NCI-H1930 (cell line): ENCODE measurements at places on chromosomes 3 and 15.

GRCh38 chr15:82788496-82788895 lies 17.4 kb downstream of the FSD2 start:
- DNase-seq = no peak

GRCh38 chr3:53845881-53846133 lies 412 bp downstream of the CHDH start:
- no peak for DNase-seq

DNA sequence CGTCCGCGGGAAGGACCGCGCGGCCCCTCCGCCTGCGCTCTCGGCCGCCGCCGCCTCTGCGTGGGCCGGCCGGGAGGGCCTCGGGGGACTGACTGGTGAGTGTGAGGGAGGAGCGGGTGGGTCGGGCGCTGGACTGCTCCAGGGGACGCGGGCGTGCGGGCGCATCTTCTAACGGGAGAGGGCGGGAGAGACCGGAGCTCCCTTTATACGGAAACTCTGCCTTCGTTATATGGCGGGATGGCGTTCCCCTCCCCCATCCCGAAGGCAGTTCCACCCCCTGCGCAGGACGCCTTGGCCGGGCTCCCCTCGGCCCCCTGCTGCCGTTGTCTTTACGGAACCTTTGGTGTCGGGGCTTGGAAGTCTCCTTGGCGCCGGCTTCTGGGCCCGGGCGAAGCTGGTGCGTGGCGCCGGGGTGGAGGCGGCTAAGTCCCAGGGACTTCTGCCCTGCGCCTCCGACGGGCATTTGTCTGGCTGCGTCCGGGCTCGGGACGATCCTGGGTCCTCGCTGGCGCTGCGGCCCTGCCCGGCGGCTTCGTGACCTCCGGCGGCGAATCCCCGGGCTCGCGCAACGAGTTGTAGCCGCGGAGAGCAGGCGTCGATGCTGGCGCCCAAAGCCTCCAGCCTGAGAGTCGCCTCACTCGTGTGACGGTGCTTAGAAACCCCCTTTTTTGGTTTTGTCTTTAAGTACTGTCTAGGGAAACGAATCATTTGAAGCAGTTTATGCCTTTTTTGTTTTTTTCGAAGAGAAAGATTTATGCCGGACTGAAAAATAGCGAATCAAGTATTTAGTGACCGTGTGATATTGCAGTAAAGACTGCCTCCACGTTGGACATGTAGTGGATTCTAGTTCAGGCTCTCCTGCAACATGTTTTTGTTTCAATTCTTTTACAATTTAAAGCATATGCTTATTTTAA lies 623 bp downstream of the ZNF639 start:
- DNase-seq = peak; percentile 50

- DNase-seq = no peak
Observed at GRCh38 chr3:109642025-109642424, 304.7 kb upstream of the DPPA4 start.

- no peak for DNase-seq
Observed at GRCh38 chr3:141335531-141336061, 32.7 kb upstream of the ZBTB38 start.

DNA sequence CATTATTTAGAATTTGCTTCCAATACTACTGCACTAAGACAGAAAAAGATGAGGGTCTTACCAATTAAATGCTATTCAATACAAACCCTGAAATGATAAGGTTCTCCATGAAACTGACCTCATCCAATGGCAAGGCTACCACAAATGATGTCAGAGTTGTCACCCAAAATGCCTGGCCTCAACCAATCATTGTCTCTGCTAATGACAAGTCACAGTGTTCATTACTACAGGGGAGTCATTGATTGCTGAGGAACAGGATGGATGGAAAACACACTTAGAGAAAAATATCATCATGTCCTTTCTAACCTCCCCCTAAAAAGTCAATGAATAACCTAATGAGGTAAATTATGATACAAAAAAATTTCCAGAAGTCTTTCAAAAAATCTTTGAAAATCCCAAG lies 91.0 kb downstream of the FOXP1 start:
- DNase-seq = no peak

DNA sequence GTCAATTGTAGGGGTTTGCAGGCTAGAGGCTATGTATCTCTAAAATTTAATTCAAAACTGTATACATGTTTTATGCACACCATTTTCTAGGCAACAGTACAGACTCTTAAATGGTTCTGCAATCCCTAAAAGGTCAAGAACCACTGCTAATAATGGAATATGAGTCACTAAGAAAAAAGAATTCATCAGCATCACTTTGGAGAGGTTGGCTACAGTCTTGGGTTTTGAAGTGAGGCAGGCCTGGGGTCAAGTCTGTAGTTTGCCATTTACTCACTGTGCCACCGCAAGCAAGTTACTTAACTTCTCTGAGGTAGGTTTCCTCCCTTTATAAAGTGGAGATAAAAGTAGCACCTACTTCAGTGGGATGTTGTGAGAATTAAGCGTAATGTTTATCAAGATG lies 33.7 kb downstream of the THRB start:
- DNase-seq = no peak

DNA sequence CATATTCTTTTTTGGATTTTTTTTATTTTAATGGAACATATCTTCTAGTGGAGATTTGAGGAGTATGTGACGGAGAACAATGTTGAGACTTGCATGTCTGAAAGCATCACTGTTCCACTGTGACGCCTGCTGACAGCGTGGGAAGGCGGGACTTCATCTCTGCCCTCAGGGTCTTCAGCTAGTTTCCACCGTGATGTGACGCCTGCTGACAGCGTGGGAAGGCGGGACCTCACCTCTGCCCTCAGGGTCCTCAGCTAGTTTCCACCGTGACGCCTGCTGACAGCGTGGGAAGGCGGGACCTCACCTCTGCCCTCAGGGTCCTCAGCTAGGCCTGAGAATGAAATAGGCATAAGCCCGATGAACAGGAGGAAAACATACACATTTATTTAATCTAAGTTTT lies 70.7 kb downstream of the LMLN start:
- DNase-seq = no peak

DNA sequence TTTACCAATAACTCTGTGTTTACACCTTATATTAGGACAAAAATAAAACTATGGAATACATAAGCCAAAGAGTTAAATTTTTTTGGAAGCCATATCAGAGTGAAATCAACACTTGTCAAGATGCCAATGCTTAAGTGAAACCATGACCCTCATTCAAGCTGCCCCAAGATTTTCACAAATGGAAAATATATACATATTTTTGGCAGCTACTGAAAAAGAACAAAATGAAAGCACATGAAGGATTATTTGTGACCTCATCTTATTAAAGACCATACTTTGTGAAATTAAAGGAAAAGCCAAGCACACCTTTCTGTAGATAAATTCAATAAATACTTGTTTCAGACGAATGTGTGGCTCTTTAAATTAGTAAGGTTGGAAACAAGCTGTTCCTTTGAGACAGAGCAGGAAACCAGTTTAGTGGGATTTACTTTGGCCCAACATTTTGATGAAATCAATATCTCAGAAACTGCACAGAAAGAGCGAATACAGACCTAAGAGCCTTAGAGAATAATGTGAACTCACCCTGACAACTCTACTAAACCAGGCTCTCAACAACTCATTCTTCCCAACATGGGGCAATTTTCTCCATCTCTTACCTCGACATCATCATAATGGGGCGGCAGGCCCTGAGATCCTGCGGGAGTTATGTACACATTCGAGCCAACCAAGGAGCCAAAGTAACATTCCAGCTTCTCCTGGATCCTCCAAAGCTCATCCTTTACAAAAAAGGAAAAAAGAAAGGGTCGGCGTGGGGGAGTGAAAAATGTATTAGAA lies 11.1 kb downstream of the RIOX2 start:
- no peak for DNase-seq

DNA sequence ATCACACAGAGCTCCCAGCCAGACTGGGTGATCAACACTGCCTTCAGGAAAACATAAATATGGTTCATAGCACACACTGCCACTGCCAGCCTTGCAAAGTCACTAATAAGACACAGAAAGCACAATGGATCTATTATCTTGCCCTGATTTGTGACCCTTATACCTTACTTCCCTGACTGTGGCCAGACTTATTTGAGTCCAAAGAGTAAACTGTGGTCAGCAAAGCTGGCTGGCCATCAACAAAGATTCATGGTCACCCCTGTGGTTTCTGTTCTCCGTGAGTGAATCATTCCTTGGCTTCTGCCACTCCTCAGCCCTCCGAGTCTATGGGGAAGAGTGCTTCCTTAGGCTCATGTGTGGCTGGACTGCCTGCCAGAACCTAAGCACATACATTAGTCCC lies 437.7 kb downstream of the RAP2B start:
- DNase-seq = no peak

- no peak for DNase-seq
Observed at GRCh38 chr3:127275287-127275781, 12.5 kb downstream of the PRR20G start.

DNA sequence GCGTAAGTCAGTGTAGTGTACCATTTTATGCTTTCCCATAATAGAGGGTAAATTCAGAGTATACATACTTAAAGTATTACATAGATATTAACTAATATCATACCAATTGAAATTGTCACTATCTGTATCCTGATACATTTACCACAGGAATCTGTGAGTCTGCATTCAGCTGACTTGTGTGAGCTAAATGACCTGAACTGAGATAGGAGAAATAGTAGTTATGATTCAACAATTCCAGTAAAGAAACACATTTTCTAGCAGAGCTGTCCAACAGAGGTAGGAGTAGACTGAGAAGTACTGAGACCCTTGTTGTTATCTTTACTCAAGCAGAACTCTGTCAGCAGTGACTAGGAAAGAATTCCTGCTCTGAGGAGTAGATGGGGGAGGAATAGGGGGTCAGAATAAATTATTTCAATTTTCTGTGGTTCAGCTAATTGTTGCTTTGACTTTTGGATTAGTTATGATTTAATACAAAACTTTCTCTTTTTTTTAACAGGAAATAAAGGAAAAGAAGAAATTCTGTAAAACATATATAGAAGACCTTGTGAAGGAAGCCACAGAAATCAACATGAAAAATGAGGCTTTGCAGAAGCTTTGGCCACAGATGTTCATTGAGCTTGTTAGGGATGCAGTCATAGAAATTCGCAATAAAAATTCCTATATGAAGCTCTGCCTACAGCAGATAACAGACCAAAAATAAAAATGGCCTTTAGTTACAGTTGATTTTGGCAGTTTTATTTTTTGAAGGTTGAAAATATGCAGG lies 66.2 kb upstream of the THSD4 start:
- no peak for DNase-seq

DNA sequence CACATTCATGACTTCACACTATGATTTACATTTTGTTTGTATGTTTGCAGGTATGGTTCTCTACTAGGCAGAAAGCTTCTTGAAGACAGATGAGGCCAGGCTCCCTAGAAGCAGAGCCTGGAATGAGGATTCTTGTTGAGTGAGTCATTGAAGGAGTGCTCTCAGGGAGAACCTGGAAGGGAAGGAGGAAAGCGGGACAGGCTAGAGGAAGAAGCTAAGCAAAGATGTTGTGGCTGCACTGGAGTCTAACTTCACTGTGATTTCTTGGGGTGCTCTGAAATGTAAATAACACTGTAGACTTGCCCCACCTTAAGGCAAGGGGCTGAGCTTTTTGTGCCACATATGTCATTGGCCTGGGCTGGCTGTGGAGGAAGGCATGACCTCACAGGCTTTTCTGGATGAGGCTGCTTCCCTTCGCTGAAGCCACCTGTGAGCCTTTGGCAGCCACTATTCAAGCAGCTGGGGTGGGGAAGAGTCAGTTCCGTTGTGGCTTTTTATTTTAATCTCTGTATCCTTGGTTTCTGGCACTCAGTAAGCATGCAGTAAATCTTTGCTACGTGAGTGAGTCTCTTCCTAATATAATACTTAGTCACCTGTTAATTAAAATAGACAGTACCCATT lies 307.3 kb downstream of the SV2B start:
- no peak for DNase-seq

- no peak for DNase-seq
Observed at GRCh38 chr15:68436680-68437079, 4.7 kb upstream of the ITGA11 start.

DNA sequence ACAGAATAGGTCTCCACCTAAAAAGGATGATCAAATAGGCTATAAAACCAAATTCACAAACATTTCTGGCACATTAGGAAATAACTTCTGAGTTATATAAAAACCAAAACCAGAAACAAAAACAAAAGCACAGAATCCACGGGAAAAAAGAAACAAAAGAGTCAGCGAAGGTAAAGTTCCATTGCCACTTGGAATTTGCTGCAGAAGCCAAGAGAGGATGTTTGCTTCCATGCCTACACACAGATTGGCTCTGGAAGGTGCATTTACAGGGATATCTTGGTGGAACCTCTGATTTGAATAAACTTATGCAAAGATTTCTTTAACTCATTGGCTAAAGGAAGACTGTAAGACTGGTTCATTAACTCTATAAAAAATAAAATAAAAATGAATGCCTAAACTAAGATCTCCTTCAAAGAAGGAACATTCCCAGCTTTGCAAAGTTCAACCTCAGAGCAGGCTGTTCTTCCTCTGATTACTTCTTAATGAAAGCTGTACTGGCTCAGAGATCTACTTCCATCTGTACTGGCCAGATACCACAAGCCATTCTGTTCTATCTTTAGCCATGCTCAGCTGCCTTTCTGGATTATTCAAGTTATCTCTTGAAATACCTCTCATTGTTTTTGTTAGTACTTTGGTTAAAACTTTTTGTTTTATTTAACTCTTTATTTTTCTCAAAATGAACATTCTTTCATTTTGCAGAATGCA lies 537.5 kb upstream of the CCDC54 start:
- DNase-seq = no peak

DNA sequence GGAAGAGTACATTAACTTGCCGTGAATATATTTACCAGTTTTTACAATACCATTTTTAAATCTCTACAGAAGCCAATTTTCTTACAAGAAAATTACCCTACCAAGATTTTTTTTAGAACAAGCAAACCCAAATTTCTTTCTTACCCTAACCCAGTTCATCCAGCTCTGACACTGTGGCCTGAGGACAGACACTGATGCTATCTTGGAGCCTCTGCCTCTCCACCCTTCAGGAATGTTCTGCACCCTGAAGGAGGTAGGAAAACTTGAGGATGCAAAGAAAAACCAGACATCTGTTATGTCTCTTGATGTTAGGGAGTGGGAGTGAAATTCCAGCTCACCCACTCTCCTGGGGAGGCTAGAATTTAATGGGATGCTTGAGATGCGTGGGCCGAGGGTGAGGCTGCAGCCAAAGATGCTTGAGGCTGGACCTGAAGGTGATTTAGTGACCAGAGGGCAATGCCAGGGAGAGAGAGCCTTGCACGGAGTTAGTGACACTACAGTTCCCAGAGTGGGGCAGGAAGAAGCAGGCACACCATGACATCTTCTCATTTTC lies 69.9 kb downstream of the LIPC start:
- DNase-seq = no peak

- no peak for DNase-seq
Observed at GRCh38 chr15:92519709-92520108, 126.0 kb downstream of the ST8SIA2 start.

- DNase-seq = no peak
Observed at GRCh38 chr15:25882466-25882865, 19.3 kb upstream of the ATP10A start.

- no peak for DNase-seq
Observed at GRCh38 chr3:143024351-143024960, 23.1 kb downstream of the U2SURP start.
